ENCODE measurements at places on chromosomes 5 and 9.

DNA sequence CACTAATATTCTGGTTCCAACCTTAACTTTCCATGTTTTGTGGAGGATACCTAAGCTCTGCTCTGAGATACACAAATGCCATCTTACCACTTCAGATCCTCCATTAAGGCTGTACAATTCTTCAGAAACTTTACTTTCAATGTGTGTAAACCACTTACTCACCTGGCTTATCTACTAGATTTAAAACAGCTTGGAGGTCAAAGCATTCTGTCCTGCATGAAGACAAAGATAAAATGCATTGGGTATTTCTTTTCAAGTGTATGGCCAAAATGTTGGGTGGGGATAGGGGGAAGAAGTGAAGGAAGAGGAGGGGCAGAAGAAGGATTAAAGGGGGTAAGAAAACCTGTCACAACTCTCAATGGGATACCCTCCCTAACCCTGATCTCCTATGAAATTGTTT lies 939 bp downstream of the GOLGA1 start:
- DNase-seq: no peak

DNA sequence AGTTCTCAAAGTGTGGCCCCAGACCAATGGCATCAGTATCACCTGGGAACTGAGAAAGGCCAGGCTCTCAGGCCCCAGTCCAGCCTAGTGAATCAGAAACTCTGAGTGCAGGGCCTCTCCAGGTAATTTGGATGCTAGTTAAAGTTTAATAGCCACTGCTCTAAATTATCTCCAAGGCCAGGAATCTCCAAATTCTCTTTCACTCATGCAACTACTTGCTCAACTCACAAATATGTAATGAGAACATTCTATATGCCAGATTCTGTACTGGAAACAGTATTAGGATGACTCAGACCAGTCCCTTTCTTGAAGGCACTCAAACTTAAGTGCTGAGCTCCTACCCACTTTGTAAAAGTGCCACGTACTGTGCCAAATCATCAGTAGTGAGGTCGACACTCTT lies 84.6 kb downstream of the PAPPA start:
- DNase-seq: no peak

- DNase-seq: no peak
These were observed 528.8 kb downstream of the CSNK1G3 start for GRCh38 chr5:124040799-124041198.

GRCh38 chr9:112831969-112832368 lies 58.7 kb downstream of the SLC46A2 start:
- DNase-seq: no peak

- DNase-seq: no peak
These were observed 17.6 kb downstream of the NCS1 start for GRCh38 chr9:130189840-130190239.

DNA sequence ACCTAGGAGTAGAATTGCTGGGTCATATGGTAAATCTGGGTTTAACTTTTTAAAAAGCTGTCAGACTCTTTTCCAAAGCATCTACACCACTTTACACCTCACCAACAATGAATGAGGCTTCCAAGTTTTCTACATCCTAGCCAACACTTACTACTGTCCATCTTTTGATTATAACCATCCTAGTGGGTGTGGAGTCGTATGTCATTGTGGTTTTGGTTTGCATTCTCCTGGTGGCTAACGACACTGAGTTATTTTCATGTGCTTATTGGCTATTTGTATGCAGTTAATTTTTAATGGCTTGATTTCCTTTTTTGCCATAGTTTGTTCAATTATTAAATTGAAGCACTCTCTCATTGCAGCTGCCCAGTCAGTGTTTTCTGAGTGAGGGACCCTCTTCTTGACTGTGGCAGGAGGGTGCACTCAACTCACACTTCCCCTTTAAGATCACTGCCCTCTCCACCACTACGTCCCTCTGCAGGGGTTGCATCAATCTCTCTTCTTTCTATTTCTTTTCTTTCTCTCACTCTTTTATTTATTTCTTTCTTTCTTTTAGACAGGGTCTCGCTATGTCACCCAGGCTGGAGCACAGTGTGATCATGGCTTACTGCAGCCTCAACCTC lies 182.3 kb downstream of the C9orf152 start:
- no peak for DNase-seq

- DNase-seq: no peak
These were observed 28.4 kb downstream of the EHMT1 start for GRCh38 chr9:137647096-137647714.

GRCh38 chr9:76218886-76219445 lies 175.3 kb downstream of the RFK start:
- no peak for DNase-seq

- DNase-seq: no peak
These were observed 75.4 kb downstream of the MRPL36 start for GRCh38 chr5:1723957-1724821.

DNA sequence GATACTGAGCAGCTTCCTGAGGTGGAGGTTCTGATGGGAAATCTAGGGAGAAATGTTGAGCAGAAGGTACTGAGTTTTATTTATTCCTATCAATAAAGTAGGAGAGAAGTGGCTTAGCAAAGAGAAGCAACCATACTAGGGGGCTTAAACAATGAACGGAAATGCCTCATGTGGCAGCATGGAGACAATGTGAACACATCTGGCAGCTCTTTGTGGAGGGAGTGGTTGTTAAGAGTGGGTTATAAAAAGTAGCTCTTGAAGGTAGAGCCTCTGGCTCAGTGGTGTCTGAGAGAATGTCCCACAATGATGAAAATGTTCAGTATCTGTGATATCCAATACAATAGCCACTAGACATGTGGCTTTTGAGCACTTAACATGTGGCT lies 52.7 kb upstream of the EQTN start:
- DNase-seq: no peak

DNA sequence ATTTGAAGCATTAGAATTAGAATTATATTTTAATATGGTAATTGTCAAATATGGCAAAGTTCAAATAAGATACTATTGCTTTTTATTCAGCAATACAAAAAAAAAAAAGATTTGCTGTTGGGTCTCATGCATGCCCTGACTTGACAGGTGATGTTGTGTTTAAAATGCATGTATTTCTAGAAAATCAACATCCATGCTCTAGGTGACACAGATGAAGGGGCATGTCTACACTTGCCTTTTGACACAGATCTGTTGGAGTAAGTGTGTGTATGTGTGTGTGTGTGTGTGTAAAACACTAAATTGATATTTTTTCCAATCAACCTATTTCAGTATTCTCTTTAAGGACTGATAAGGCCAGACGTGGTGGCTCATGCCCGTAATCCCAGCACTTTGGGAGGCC lies 38.1 kb upstream of the SMARCA2 start:
- no peak for DNase-seq

DNA sequence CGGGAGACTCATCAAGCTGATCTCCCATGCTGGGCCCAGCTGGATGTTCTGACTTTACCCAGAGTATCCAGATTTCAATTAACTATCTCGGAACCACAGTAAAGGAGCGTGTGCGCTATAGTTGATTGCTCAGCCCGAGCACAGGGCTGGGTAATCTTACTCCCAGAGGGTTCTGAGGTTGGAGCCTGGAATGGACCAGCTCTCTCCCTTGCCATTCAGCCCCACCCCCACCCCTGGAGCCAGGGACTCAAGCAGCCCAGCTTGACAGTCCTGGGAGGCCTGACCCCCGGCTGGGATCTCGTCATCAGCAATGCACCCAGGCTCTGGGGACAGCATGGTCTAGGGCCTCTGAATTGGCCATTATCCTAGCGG lies 23.7 kb upstream of the PTGES start:
- DNase-seq: no peak

Measured in stimulated activated CD4-positive, alpha-beta T cell treated with anti-CD3 and anti-CD28 coated beads, Interleukin-12 subunit alpha, Interleukin-12 subunit beta, amount 100 ng/mL, for 4 hours (primary cell).